GM23338 (cell line): ENCODE measurements at places on chromosomes 5 and 9. TPM values are rescaled to one million over a fixed set of nuclear protein-coding genes. Genes with fewer than 3 reads are reported as not detected.

PFN3 gene
- total RNA-seq = 1.9 TPM in 1 of 2 replicates, not detected in the other

SLC6A3 gene
- 0.85 and 1.0 TPM in 2 replicates for total RNA-seq

MELK gene
- 55.7 and 67.8 TPM in 2 replicates for total RNA-seq

EQTN gene
- 0.24 TPM in 1 of 2 replicates, not detected in the other for total RNA-seq

DNA sequence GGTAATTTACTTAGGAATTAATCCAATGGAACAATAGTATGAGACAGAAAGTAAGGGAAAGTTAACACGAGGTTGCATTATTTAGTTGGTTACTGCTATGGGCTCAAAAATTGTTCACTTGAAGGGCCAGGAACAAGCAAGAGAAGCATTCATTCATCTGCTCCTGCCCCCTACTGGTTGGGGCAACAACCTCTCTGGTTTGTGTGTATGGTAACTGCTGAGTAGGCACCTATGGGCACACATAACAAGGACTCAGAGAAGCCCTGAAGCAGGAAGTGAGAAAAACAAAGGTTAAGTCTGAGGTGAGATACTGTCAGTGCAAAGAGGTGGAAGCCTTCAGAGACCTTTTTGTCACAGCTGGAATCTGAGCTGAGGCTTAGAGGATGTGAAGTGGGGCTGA lies 34.4 kb upstream of the RANBP6 start:
- peaks cover 9% of the 10 kb centered on the region for H3K4me1 ChIP-seq
- no peaks in the 10 kb centered on the region for H3K36me3 ChIP-seq
- no peak overlapping the region for H3K4me3 ChIP-seq
- no peak overlapping the region for H3K27ac ChIP-seq
- DNase-seq = peak; percentile 65
- H3K27me3 ChIP-seq = no peaks in the 10 kb centered on the region

GRCh38 chr9:33249983-33250382 lies 10.0 kb downstream of the SPINK4 start:
- no peak overlapping the region for H3K27ac ChIP-seq
- H3K27me3 ChIP-seq = no peaks in the 10 kb centered on the region
- H3K4me3 ChIP-seq = no peak overlapping the region
- no peak for DNase-seq

- H3K4me3 ChIP-seq = no peak overlapping the region
- no peaks in the 10 kb centered on the region for H3K36me3 ChIP-seq
- H3K4me1 ChIP-seq = no peaks in the 10 kb centered on the region
- H3K27ac ChIP-seq = no peak overlapping the region
Observed at GRCh38 chr5:111942201-111942600, 185.2 kb upstream of the NREP start.

- no peak overlapping the region for H3K27ac ChIP-seq
- no peak overlapping the region for H3K4me3 ChIP-seq
- DNase-seq = no peak
- H3K36me3 ChIP-seq = peaks cover 12% of the 10 kb centered on the region; the same call in 1 of the 2 replicates
Observed at GRCh38 chr5:115243412-115243811, 19.3 kb downstream of the PGGT1B start.

DNA sequence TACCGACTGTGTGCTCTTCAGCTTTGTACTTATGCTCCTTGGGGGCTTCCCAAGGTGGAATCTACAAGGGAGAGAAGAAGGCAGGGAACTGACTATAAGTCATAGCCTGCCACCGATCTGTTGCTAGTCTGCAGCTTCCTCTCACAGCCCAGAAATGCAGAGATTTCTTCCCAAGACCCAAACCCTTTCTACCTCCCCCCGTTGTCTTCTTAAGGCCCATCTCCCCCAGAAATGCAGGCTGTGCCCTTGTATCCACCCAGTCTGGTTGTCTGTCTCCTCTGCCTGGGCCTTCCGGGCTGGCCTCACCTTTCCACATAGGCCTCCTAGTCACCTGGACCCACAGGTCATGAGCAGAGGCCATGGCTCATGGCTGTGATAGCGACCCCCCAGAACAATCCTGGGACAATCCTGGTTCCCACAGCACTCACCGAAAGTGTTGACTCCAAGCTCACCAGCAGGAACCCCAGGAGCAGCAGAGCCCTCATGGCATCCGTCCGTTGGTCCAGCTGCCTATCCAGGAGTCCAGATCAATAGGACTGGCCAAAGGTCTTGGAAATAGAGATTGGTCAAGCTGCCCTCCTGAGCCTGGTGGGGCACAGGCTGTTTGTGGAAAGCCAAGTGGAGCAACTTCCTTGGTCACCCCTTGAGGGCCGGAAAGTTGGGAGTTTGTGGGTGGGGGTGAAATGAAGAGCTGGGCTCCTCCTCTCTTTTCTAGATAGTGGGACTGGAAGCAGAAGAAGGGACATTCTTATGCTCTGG lies at the start of gene F12:
TSS of gene F12 (minus strand) at position 522 of the 759 bp plus-strand sequence. CDS start at position 485, 37 bp downstream.
- peaks cover 44% of the 10 kb centered on the region for H3K27me3 ChIP-seq
- no peaks in the 10 kb centered on the region for H3K4me1 ChIP-seq
- H3K36me3 ChIP-seq = no peaks in the 10 kb centered on the region
- no peak for DNase-seq

DNA sequence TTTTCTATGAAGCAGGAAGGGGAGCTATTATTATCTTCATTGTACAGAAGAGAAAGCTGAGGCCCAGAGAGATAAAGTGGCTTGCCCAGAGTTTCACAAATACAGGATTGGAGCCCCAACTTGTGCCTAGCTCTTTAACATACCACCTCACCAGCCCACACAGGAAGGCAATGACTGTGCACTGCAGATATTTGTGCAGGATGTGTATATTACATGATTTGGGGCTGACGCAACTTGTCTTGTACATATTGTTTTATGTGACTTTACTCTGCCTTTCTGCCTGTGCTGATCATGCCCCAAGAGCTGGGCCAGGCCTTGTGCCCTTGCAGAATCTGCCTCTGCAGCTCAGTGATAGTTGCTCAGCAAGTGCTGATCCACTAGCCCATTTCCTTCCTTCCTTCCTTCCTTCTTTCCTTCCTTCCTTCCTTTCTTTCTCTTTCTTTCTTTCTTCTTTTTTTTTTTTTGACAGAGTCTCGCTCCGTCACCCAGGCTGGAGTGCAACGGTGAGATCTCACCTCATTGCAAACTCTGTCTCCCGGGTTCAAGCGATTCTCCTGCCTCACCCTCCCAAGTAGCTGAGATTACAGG lies 106.6 kb upstream of the TBCA start:
- H3K4me3 ChIP-seq = no peak overlapping the region
- no peaks in the 10 kb centered on the region for H3K27me3 ChIP-seq
- H3K36me3 ChIP-seq = no peaks in the 10 kb centered on the region
- DNase-seq = no peak
- H3K27ac ChIP-seq = no peak overlapping the region

DNA sequence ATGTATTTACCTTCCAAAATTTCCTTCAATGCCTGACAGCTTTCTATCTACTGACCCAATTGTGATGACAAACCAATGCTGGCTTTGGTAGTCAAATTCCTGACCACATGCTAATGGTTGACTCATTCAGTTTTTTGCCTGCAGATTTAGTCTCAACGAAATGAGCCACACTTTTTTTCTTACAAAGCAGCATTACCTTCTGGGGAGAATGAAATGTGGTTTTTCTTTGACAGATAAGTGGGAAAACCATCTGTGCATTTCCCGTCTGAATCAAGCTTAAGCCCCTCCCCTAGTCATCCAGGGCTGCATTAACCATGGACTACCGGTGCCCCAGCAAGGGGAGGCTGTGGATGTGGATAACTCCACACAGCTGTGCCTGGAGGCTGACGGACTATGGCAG lies 99.6 kb upstream of the TAF11L2 start:
- no peaks in the 10 kb centered on the region for H3K36me3 ChIP-seq
- peaks cover 8% of the 10 kb centered on the region; the same call in 1 of the 2 replicates for H3K27me3 ChIP-seq
- peaks cover 34% of the 10 kb centered on the region for H3K4me1 ChIP-seq
- no peak overlapping the region for H3K27ac ChIP-seq
- H3K4me3 ChIP-seq = no peak overlapping the region
- no peak for DNase-seq
